ENCODE measurements at places on chromosomes 5 and 9.

GRCh38 chr5:74433896-74434829 lies 206.4 kb downstream of the ENC1 start:
- DNase-seq: no peak

GRCh38 chr9:113464286-113464660 lies 746 bp downstream of the RGS3 start:
- DNase-seq: no peak

DNA sequence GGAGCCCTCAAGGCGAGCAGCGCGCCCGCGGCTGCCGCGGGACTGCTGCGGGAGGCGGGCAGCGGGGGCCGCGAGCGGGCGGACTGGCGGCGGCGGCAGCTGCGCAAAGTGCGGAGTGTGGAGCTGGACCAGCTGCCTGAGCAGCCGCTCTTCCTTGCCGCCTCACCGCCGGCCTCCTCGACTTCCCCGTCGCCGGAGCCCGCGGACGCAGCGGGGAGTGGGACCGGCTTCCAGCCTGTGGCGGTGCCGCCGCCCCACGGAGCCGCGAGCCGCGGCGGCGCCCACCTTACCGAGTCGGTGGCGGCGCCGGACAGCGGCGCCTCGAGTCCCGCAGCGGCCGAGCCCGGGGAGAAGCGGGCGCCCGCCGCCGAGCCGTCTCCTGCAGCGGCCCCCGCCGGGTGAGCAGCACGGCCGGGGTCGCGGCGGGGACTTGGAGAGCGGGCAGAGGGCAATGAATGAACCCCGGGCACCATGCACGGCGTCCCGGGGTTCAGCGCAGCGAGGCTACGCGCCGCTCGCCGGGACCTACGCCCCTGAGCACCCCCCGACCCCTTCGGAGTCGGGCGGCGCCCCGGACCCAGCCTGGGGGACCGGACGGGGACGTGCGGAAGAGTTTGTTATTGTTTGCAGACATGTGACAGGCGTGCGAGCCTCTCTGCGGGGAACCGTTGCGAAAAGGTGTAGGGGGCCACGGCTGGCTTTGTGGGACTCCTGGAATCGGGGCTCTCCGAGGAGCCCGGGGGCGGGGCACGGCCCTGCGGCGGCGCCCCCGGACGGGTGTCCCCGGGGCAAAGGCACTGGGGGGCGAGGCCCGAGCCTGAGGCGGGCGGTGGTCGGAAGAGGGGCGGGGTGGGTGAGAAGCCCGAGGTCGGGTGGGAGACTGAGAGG lies 553 bp downstream of the MAP3K1 start:
- peak; percentile 54 for DNase-seq

GRCh38 chr5:167511276-167511675 lies 780.2 kb upstream of the WWC1 start:
- no peak for DNase-seq

DNA sequence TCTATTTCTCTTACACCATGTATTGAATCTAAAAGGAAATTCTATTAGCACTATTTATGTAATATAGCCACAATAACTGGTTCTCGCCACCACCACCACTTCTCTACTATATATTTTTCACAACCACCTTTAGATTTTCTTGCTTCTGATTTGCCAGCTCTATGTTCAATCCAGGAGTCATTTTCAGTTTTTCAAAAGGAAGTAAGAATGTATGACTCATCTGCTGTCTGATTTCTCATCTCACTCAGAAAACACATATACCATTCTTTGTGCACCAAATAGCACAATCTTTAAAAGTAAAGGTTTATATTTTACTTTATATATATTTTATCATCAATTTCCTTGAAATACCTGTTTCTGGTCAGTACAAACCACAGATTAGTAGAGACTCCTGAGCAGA lies 1127.5 kb downstream of the TAF11L14 start:
- DNase-seq: no peak

GRCh38 chr9:23379842-23380241 lies 446.2 kb downstream of the ELAVL2 start:
- no peak for DNase-seq

GRCh38 chr5:111694133-111694532 lies 62.9 kb downstream of the NREP start:
- no peak for DNase-seq

Data from Right ventricle myocardium superior (tissue), 1 donor.